Femur (tissue), 1 donor: ENCODE measurements at places on chromosomes 12 and 14.
A peak's percentile ranks its signal among the peaks of the same experiment; 100 is the strongest.

DNA sequence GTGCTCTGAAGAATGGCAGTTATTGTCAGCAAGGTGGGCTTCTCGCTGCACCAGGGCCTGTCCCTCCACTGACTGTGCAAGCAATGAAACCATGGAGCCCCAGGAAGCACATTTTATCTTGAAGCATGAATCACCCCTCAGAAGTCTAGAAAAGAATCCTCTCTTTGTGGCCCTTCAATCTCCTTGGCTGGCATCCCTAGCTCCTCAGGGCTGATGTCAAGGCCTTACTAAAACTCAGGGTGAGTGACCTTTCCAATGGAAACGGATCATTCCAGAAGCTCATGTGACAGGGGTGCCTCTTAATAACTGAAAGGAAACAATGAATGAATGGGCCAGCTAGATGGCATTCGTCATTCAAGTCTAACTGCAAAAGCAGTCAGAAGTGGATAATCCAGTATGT is 22.3 kb upstream of the PLEKHH1 start:
- no peak for DNase-seq

- DNase-seq, result no peak
These were observed 2.3 kb upstream of the SLC25A3 start for GRCh38 chr12:98591209-98591608.

- peak; percentile 44 for DNase-seq
These were observed 21.8 kb upstream of the KRT78 start for GRCh38 chr12:52870361-52871290.

GRCh38 chr14:39474416-39474911 is 42.2 kb upstream of the FBXO33 start:
- no peak for DNase-seq

- no peak for DNase-seq
These were observed 151.4 kb upstream of the SSTR1 start for GRCh38 chr14:38056270-38056669.

- peak; percentile 60 for DNase-seq
These were observed 158.4 kb downstream of the CHST11 start for GRCh38 chr12:104615048-104615561.
